Breast epithelium (tissue), 4 donors: ENCODE measurements at places on chromosomes 13 and 19. TPM values are rescaled to one million over a fixed set of nuclear protein-coding genes. Genes with fewer than 3 reads are reported as not detected.
A peak's percentile ranks its signal among the peaks of the same experiment; 100 is the strongest.

GRCh38 chr13:61036715-61037114 is 378.9 kb downstream of the PCDH20 start:
- no peak overlapping the region for H3K27ac ChIP-seq
- no peaks in the 10 kb centered on the region for H3K4me1 ChIP-seq
- DNase-seq: no peak
- no peak overlapping the region for H3K4me3 ChIP-seq

- no peak for DNase-seq
- H3K36me3 ChIP-seq: no peaks in the 10 kb centered on the region
- no peaks in the 10 kb centered on the region for H3K4me1 ChIP-seq
- H3K27ac ChIP-seq: peak overlapping the region; percentile 64
- no peaks in the 10 kb centered on the region for H3K27me3 ChIP-seq
- peak overlapping the region; percentile 40 for H3K4me3 ChIP-seq
These were observed 11.3 kb upstream of the ITM2B start for GRCh38 chr13:48221686-48222187.

The CGB5 gene
- not detected for total RNA-seq

The KCTD15 gene
- total RNA-seq: 14.6 TPM
